Left cardiac atrium (tissue), 4 donors: ENCODE measurements at places on chromosomes 5 and 9. TPM values are rescaled to one million over a fixed set of nuclear protein-coding genes. Genes with fewer than 3 reads are reported as not detected.

DNA sequence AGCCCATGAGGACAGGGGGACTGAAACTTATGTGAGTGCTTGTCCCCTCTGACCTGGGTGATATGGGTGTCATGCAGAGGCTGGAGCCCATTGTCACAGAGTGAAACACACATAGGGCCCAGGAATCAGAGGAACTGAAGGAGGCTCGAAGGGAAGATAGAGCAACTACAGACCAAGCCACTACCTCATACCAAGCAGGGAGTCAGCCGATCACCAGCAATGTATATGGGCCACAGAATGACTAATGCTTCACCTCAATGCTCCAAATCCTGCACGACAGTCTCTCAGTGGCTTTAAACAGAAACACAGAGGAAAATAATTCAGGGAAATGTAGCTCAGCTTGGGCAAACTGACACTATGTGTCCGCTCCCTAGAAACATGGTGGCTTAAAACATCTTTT lies 8.9 kb upstream of the FBXW11 start:
- DNase-seq: no peak

- DNase-seq: no peak
Measured at GRCh38 chr5:80481019-80481893, 6.6 kb upstream of the FAM151B start.

GRCh38 chr5:76763136-76763535 lies 47.2 kb downstream of the F2R start:
- DNase-seq: no peak

DNA sequence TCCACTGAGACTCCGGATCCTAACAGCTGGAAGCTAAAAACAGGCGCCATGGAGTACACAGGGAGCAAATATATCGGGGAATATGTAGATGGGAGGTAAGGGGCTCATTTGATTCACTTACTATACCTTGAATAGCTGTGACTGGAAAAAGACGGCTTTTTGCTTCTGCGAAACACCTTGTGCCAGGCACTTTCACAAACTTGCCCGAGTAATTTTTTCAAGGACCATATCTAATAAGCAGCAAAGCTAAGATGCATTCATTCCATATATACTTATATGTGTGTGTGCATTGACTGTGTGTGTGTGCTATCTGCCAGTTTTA lies 178 bp downstream of the MORN5 start:
- no peak for DNase-seq

The CD180 gene
- 0.68 TPM for total RNA-seq

The MED7 gene
- total RNA-seq: 9.4 TPM

The PNPLA7 gene
- 6.1 TPM for total RNA-seq
